ENCODE measurements at places on chromosomes 2 and 18. TPM values are rescaled to one million over a fixed set of nuclear protein-coding genes. Genes with fewer than 3 reads are reported as not detected.

DNA sequence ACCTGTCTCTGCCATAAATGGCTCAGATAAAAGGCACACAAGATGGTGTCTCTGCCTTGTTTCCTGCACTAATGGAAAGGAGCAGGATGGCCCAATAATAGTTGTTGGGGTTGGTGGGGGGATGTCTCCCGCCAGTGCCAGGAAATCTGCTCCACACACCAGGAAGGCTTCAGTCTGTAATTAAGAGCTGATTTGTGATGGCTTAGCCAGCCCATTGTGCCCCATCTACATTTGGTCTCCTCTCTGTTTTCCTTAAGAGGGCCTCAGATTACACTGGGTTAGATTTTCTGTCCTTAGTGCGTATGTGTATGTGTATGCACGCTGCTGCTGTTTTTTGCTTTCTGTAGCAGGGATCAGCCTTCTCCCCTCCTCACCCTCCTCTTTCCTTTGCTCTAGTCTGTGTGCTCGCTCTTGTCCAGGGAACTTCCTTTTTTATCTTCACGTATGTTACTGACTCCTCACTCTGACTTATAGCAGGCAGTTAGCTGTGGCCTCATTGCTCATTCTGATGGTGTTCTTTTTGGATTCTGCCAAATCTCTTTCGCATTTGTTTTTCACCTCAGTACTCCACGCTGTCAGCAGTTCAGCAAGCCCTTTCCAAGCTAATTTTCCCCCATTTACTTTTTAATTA, 33.4 kb upstream of the MGAT5 start:
- no peak for DNase-seq

- DNase-seq: no peak
Measured at GRCh38 chr2:119464981-119465380, 33.3 kb downstream of the TMEM37 start.

The MYO7B gene
- not detected for polyA plus RNA-seq

GRCh38 chr2:29619689-29620088, 301.7 kb downstream of the ALK start:
- no peak for DNase-seq

The LBX2 gene
- not detected for polyA plus RNA-seq

The COLEC11 gene
- polyA plus RNA-seq: 0.46 TPM

DNA sequence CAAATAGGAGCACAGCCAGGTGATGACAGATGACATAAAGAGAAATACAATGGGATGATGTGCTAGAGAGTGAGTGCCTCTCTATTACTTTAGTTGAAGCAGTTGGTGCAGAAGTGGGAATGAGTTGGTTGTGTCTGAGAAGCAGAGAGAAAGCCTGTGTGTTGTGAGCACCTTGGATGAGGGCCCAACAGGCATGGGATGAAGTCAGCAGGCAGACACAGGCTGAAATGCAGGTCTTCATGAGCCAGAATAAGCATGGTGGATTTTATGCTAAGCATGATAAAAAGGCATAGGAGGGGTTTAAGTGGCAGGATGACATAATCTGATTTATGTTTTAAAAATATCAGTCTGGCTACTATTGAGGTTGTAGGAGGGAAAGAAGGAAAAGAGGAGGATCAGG, 71.5 kb downstream of the KLHL14 start:
- no peak for DNase-seq

- no peak for DNase-seq
Measured at GRCh38 chr2:231397928-231398294, 2.4 kb downstream of the B3GNT7 start.

GRCh38 chr18:58572181-58572580, 56.7 kb downstream of the ALPK2 start:
- no peak for DNase-seq

The MERTK gene
- not detected for polyA plus RNA-seq

DNA sequence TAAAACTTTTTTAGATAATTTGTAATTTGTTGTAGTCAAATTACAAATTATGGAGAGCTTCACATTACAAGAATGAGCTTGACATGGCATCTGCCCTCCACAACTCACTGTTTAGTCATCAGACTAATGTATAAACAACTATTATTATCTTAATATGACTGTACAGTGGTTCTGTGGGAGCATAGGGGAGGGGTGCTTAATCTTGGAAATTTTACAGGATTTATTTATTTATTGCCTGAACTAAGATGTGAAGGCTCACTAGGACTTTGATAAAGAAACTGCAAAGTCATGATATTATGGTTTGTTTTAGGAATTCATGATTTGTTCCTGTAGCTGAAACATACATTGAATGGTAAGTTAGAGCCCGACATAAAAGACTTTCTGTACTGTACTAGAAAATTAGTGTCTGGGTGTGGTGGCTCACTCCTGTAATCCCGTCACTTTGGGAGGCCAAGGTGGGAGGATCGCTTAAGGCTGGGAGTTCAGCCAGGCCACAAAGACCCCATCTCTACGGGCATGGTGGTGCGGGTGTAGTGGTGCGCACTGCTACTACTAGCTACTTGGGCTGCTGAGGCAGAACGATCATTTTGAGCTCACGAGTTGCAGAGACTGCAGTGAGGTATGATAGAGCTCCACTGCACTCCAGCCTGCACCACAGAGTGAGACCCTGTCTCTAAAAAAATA, 2.1 kb downstream of the MARCHF7 start:
- DNase-seq: no peak

DNA sequence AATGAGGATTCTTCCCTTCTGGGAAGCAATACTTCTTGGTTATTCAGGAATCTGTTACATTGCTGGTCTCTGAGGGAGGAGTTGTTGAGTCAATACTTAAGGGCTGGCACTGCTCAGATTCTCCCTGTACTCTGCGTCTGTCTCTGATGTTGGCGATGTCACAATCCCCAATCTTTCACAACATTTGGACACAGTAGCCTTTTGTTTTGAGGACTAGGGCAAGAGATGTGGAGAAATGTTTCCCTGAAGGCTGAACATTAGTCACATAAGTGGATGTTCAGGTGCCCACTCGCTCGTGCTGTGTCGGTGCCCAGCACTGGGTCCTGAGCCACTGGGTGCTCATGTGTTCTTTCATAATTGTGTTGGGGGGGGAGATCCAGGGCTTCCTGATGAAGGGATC, 55.0 kb downstream of the MAPK4 start:
- DNase-seq: no peak

The SCN2A gene
- not detected for polyA plus RNA-seq

The SERPINB10 gene
- polyA plus RNA-seq: not detected

GRCh38 chr18:23194155-23194996, 59.1 kb downstream of the CABLES1 start:
- no peak for DNase-seq

The LYG2 gene
- polyA plus RNA-seq: not detected

GRCh38 chr2:129763190-129763846, 216.1 kb upstream of the RAB6C start:
- DNase-seq: no peak

DNA sequence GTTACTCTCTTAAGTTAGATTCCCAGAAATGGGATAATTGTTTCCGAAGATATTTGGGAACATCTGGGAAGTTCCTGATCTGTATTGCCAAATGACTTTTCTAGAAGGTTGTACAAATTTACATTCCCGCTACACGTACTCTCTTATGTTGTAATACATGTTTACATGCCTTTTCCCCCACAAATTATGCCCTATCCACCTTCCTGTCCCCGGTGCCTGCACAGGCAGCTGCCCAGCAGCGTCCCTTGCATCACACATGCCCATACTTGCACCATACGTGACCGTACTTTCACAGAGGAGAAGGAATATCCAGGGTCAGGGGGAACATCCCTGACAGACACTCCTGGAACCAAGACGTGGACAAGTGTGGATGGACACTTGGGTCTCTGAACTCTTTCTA, 24.2 kb upstream of the KLF11 start:
- no peak for DNase-seq

- peak; percentile 10 for DNase-seq
Measured at GRCh38 chr2:37711308-37711731, 39.9 kb upstream of the CDC42EP3 start.

- no peak for DNase-seq
Measured at GRCh38 chr2:217481577-217481976, 521.2 kb downstream of the TNS1 start.

GRCh38 chr2:111100765-111101162, 19.9 kb upstream of the BCL2L11 start:
- no peak for DNase-seq

GRCh38 chr18:22283116-22283395, 113.7 kb downstream of the GATA6 start:
- no peak for DNase-seq

The EEF1B2 gene
- polyA plus RNA-seq: 1,315 TPM

The LAMA1 gene
- not detected for polyA plus RNA-seq

The CFAP221 gene
- polyA plus RNA-seq: not detected

DNA sequence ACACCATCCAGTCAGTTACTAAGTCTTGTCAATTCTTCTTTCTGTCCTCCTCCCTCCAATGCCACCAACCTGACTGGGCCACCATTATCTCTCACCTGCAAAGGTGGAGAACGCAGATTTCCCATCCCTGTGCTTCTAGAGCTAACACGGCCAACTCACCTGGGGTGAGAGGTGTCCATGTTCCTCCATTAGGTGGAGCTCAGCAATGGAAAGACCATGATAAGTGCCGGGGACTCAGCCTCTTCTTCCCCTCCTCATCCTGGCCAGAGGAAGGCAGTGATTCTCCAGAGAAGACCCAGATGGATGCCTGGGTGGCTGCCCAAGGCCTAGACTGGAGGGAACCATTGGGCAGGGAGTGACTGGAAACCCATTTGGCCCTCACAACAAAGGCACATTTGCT, 48.1 kb upstream of the SLC1A4 start:
- DNase-seq: no peak

DNA sequence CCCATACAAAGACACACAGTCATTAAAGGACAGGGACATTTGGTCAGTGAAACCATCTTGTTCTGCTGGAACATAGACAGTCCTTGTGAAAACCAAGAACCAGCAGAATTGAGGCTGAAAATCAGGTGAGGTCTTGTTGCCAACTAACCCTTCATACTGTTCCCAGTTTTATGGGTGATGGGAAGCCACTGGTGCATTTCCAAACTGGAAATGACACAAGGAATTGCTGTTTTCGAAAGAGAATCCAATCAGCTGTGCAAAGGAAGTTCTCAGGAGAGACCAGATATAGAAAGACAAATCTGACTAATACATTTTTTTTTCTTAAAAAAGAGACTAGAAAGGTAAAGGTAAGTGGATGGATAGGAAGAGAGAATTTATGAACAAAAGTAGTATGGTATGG, 948.2 kb downstream of the TSN start:
- DNase-seq: no peak

DNA sequence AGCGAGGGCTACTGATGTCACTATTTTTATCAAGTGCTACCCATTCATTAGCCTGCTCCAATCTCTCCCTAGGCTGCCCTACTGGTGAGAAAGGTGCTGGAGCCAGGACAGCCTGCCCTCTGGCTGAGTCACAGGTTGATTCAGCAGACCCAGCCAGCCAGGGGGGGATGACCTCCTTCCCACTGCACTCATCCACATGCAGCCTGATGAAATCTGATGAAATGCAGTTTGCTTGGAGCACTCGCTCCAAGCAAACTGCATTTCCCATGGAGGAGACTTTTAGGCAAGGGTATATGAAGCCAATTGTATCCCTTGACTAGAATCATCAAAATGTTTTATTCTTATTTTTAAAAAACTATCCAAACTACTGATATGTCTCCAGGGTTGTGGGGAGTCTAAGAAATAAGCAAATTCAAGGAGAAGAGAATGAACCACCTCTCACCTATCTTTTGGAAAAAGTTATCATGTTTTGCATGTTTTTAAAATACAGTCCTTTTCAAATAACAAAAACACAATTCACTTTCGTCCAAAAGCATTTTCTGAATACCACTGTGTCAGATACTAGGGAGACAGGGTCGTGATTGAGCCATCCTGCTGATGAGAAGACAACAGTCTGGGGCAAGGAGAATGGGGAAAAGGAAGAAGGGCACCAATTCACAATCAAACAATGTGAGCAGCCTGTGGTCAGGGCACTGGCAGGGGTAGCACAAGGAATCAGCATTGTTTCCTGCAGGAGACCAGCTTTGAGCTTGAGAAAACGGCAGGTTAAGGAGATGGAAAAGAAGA, 128.3 kb downstream of the AFF3 start:
- no peak for DNase-seq

DNA sequence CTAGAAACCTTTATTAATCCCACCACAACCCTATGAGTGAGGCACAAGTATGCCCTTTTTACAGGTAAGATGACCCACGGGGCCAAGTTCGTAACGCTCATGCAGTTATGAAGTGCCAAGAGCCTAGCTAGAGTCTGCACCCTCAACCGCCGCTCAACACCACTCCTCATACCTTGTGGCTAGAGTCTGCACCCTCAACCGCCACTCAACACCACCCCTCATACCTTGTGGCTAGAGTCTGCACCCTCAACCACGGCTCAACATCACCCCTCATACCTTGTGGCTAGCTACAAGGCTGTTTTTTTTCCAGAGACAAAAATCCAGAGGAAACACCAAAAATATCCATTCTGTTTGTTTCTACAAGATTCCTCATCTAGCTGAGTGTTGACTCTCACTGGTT, 4.6 kb downstream of the TXNL4A start:
- DNase-seq: no peak

GRCh38 chr2:199312931-199313330, 144.8 kb downstream of the SATB2 start:
- no peak for DNase-seq

The TEX261 gene
- 44.4 TPM for polyA plus RNA-seq

- DNase-seq: no peak
Measured at GRCh38 chr18:27609221-27609620, 424.1 kb upstream of the CHST9 start.

The NRP2 gene
- polyA plus RNA-seq: 0.51 TPM

The ZNF519 gene
- 6.1 TPM for polyA plus RNA-seq

The TMEM87B gene
- polyA plus RNA-seq: 11.1 TPM

GRCh38 chr18:79634593-79635426, 44.8 kb upstream of the CTDP1 start:
- no peak for DNase-seq

DNA sequence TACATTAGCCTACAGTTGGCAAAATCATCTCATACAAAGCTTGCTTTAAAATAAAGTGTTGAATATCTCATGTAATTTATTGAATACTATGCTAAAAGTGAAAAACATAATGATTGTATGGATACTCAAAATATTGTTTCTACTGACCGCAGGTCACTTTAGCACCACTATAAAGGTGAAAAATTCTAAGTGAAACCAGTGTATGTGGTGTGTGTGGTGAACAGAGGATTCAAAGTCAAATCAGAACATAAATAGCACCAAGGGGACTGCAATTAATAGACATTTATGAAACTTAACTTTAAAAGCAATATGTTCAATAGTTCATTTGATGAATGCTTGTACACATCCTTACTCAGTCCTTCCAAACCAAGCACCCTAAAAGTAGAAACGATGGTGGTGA, 145.8 kb downstream of the AKAIN1 start:
- no peak for DNase-seq

The NCL gene
- polyA plus RNA-seq: 470 TPM

The CDH19 gene
- polyA plus RNA-seq: not detected

- no peak for DNase-seq
Measured at GRCh38 chr2:28565720-28566295, 69.9 kb downstream of the PLB1 start.

DNA sequence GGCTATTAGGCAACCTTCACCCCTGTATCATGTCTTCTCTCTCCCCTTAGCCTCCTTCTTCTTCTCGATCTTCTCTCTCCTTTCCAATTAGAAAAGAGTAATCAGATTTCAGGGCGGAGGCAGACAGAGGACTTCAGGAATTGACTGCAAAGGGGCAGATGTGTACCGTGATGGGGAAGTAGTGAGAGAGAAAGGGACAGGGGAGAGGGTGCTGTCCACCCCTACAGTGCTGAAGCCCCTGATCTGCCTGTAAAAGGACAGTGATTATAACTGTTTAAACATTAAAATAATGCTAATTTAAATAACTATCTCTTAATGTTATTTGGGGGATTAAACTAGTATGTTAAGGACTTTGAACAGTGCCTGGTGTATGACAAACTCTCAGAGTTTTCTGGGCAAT, 178.5 kb downstream of the ACTR3 start:
- no peak for DNase-seq

- DNase-seq: no peak
Measured at GRCh38 chr2:128834207-128834879, 515.7 kb upstream of the HS6ST1 start.
